ENCODE measurements at places on chromosomes 4 and X. TPM values are rescaled to one million over a fixed set of nuclear protein-coding genes. Genes with fewer than 3 reads are reported as not detected.

DNA sequence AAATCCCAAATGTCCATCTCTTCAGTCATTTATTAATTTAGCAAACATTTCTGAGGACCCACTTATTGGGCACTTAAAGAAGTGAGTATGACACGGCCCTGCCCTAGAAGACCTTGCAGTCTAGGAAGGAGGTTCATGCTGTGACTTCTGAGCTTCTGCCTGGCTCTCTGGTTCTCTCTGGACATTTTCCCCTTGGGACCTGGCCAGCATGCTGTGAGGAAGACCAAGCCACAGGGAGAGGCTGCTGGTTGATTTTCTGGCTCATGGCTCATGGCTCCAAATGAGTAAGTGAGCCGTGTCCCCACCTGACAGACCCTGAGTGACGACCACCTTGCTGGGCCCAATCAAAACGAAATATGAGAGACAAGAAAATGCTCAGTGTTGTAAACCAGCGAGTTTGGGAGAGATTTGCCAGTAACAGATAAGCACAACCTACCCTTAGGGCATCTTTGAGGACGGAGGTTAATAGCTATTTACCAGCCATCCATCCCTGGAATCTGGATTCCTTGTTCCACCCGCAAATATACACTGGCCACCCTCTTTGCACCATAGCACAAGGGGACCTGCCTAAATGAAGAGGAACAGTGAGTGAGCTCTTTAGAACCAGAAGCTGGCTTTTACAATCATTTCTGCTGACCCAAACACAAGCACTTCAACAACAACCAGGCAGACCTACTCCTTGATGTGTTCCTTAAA is 876 bp downstream of the MPP1 start:
- no peak for DNase-seq

DNA sequence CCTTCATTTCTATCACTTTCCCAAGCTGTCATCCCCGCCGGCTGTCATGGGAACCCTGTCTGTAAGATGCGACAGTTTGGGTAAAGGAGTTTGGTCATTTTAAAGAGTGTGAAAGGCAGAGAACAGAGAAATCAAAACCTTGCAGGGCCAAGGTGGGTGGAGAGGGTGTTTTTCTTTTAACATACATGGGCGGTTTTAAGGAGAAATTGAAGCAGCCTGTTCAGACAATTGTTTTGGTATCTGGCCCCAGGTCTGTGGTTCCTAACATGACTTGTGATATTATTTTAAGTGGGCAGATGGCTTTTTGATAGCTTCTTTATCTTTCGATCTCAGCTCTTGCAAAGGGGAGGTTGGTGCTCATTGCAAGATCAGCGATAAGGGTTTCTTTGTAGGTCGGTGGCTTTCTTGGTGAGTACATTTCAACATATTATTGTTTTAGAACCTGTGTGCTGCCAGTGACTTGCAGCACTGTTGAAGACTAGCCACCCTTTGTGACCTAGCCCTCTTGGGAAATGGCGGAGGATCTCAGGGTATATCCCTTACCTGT is 3.7 kb downstream of the PPP1R3F start:
- DNase-seq: peak; percentile 42

LEF1 gene
- 3.1 TPM for total RNA-seq

DNA sequence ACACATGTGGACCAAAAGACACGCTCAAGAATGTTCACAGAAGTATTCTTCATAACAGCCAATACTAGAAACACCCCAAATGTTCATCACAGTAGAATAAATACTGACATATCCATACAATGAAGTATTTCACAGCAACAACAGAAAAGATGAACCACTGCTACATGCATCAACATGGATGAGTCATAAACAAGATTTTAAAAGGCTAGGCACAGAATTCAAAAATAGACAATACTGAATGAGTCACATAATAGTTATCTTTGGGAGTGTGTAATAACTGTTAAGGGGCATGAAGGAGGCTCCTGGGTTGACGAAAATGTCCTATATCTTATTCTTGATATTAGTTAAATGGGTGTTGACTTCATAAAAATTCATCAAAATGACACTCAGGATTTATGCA is 43.5 kb downstream of the CLOCK start:
- DNase-seq: no peak

CLCN4 gene
- 2.2 TPM for total RNA-seq

- DNase-seq: peak; percentile 89
Measured at GRCh38 chrX:37077646-37078433, 69.7 kb downstream of the FAM47C start.

DNA sequence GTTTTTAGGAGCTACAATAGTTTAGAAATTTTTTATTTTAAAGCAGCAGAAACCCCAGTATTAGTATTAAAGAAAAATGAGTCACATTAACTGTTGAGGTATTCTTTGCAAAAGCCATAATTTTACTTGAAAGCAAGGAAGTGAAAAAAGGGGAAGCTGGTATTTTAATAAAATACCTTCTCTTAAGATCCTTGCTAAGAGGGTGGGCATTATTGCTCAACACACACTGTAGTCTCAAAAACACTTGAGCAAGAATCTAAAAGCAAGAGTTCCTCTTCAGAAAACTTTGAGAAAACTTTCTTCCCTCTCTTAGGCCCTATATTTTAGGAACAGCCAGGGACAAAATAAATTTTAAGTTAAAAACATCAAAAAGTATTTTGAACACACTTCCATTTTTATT is 259.4 kb upstream of the DIAPH2 start:
- DNase-seq: no peak

- DNase-seq: no peak
Measured at GRCh38 chrX:149470955-149471354, 34.2 kb downstream of the IDS start.

- no peak for DNase-seq
Measured at GRCh38 chrX:9903146-9903545, 64.0 kb upstream of the CLDN34 start.

DNA sequence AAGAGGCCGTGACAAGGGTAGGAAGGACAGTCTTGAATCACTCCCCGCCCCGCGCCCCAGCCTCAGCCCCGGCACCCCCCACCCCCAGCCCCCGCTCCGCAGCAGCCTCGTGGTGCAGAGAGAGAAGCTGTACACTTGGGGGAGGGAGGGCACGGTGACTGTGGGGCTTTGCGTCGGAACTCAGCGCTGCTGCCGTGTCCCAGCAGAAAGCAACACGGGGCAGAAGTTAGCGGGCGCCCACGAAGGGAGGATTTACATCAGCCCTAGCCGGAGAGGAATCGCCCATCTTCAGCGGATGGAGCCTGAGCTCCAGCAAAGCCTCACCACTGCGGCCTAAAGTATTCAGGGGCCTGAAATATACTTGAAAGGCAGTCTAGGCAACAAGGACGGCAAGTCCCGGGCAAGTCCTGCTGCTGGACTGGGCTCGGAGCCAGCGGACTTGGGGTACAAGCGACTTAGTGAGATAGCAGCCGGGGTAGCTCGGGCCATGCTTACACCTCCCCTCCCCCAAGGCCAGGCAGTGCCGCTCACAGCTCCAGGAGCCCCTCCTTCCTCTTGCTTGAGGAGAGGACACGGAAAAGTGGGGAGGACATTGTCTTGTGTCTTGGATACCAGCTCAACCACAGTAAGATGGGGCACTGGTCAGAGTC is 18.5 kb upstream of the OPN1LW start:
- DNase-seq: no peak

F9 gene
- not detected for total RNA-seq

DNA sequence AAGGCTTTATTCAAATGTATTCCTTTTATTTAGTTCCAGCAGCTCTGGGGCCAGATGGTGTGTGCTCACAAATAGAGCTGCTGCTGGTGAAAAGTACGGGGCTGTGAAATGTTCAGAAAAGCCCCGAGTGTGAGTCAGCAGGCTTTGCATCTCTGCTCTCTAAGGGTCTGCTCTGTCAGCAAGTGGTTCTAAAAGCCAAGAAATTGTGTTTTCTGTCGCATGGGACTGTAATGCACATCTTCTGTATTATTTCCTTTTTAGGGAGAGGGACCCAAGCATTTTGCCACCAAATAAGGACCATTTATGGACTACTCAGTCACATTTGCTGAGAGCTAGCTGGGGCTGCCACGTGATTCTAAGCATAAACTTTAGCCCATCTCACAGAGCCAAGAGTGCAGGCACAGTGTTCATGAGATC is 82.9 kb upstream of the NHS start:
- DNase-seq: no peak

DNA sequence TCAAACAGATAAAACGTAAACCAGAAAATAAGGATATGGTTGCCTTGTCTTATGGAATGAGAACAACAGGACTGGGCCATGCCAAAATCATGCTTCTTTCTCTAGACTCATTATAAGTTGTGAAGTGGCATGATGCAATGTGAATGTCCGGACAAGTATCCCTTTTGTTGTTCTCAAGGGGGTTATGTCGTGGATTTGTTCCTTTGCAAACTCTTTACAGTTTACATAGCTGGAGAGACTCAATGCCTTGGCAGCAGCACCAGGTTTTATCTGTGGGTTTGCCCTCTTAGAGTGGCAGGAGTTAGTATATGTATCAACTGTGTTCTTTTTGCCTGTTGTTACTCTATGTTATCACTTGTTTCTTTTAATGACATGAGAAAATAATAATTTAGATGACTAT is 41.4 kb downstream of the SPRY1 start:
- no peak for DNase-seq

JCHAIN gene
- not detected for total RNA-seq

DNA sequence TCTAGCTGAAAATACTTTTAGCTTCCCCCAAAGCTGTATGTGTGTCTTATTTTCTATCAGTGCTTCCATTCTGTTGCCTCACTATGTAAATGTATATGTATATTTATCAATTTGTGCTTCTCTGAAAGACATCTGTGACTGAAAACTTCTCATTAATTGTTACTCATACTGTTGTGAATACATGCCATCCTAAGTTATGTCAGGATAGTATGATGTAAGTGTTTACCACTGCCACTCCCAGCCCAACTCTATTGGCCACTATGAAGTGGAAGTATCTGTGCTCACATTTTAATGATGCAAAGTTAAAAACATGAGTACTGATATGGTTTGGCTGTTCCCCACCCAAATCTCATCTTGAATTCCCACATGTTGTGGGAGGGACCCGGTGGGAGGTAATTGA is 24.4 kb downstream of the GATB start:
- DNase-seq: no peak

SPANXA2 gene
- not detected for total RNA-seq

DNA sequence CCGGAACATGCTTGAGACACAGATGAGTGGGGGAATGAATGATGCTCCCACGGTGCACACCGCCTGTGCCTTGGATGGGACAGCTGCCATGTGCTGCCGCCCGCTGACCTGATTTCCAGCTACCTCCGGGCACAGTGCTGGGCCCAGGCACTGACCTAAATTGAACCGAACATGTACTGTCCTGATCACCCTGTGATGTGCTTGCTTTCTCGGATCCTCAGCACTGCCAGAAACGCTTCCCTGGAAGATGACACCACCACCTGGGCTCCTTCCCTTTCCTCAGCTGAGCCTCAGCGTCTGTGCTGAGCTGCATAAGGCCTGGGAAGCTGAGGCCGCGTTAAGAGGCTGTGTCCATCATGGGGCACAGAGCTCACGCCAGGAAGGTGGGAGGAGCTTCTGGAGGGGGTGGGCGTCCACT is 39.3 kb upstream of the MXD4 start:
- DNase-seq: no peak

GRCh38 chrX:13581554-13581953 is 12.2 kb downstream of the EGFL6 start:
- DNase-seq: no peak

MAGEB5 gene
- not detected for total RNA-seq

- DNase-seq: no peak
Measured at GRCh38 chr4:1099684-1100335, 13.6 kb downstream of the RNF212 start.

DNA sequence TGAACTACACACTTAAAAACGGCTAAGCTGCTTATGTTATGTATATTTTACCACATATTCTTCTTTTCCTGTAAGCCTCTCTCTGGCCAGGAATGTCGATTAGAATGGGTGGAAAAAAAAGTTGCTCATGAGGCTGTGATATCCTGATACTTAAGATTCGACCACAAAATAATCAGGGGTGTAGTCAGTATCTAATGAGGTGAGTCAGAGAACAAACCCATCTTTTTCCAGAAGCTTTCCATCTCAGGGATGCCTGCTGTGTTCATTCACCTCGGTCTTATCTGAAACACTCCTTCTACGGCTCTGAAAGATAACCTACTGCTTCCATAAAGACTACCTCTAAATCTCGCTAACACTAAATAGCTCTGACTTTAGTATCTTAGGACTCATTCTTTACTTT is 142.7 kb upstream of the MAP3K15 start:
- no peak for DNase-seq

GRCh38 chr4:38872620-38873019 is 5.0 kb downstream of the FAM114A1 start:
- no peak for DNase-seq

HEPH gene
- total RNA-seq: 0.50 TPM

IGSF1 gene
- 3.5 TPM for total RNA-seq

DNA sequence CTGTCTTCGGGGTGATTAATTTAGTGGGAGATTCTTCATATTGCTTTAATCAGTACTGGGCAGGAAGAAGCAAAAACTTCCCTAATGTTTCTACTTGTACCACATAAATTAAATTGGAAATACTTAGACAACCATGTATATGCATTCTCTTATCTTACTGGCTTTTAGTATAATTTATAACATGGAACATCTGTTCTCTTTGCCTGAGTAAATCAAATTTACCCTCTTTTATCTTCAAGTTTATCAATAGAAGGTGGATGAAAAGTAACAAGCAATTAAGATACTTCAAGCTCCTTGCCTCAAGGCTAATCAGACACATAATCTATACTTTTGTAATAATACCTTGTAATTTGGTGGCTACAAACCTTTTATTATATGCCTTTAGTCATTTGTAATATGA is 274.4 kb upstream of the ARX start:
- no peak for DNase-seq

GRCh38 chr4:62601737-62602136 is 1401.6 kb downstream of the ADGRL3 start:
- no peak for DNase-seq

GPR173 gene
- 8.5 TPM for total RNA-seq

GRCh38 chr4:168759959-168760527 is 250.0 kb downstream of the CBR4 start:
- no peak for DNase-seq
